ENCODE measurements at places on chromosomes 2 and 18.
A peak's percentile ranks its signal among the peaks of the same experiment; 100 is the strongest.

- DNase-seq, result peak; percentile 80
Observed at GRCh38 chr2:180124273-180125139, 117.4 kb upstream of the CWC22 start.

DNA sequence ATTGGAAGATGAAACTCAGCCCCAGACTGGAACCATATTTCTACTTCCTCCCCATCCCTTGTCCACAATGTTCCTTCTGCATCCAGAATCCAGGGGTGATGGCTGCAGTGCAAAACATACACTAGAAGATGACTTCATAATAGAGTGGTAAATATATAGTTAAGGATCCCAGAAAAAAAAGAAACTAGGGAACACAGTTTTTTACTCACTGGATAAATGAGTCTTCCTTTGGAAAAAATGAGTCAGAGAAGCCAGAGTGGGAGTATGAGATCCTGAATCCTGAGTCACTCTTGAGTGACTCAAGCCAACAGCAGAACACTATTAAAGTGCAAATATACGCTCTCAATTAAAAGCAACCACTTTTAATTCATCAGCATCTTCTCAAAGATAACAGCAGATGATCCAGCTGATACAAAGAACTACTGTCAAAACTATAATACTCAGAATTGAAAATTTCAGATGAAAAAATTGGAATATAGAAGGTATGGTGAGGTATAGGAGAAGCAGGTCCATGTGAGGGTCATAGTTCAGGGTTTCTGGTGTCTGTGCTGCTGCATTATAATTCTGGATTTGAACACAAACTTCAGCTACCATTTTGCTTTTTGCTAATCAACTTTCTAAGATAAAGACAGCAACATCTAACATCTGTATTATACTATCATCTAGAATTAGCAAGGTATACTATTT is 987.2 kb upstream of the CDH2 start:
- DNase-seq, result no peak

DNA sequence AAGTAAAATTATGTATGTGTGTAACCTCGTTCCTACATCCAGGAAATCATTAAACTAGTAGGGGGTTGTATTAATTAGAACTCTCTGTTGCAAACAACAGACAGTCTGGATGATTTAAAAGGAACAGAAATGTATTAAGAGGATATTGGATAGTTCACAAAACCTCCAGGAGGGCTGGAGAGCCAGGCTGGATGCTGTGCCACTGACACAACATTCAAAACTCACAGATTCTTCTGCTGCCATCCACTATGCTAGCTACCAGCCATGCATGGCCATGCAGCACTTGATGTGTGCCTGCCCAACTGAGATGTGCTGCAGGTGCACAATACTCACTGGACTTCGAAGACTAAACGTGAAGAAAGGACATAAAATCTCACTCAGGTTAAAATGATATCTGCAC is 48.2 kb upstream of the SH3RF3 start:
- no peak for DNase-seq

DNA sequence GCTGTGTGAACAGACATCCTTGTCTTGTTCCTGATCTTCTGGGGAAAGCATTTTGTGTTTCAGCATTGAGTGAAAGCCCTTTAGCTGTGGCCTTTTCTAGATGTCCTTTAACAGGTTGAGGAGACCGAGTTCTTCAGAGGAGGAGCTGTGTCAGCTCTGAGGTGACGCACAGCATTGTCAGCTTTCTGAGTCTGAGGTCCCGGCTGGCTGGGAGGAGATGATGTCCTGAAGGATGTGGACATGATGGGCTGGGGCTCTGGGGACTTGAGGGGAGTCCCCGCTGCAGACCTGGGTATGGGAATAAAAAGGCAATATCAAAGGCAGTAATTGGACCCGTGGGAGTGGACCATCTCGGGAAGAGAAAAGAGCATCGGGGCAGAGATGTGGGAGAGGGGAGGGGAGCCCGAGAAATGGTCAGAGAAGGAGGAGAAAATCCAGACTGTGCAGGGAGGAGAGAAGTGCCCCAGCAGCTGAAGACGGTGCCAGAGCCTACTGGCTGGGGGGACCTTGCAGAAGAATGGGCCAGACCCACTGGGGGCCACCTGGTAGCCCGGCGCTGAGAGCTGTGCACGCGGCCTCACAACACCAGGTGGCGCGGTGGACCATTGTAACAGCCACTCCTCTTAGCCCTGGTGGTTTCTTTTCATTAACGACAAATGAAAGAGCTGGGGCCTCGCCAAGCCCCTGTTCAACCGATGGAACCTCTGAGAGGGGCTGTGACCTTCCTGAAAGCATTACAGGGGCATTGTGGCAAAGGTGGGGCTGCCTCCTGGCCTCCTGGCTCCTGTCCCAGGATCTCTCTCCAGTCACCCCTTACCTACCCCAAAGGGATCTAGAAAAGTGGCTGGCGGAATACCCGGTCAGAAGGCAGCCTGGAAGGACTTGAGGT is 61.6 kb downstream of the ST3GAL5 start:
- DNase-seq, result peak; percentile 81

DNA sequence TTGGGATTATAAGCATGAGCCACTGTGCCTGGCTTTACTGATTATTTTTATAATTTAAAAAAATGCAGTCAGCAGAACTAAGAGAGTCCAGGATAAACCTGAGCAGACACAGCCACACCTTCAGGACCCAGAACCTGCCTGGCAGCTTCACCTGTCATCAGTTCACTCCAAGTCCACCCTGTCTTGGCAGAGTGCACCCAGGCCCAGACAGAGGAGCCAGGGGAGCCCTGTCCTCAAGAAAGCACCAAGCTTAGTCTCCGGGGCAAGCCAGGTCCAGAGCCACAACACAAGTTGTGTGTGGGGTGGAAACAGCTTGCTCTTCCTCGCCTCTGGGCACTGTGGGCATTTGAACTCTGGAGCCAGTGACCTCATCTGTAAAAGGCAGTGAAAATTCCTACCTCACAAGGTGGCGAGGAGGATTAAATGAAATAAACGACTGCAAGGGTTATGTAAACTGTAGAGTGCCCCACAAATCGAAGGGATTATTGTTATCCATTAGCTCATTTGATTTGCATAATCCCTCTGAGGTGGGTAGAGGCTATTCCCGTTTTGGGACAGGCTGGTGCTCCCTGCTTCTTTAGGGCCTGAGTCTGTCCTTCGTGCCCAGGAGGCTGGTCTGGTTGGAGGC is 24.7 kb downstream of the MYCN start:
- DNase-seq, result no peak

GRCh38 chr2:200089040-200089755 is 133.8 kb downstream of the MAIP1 start:
- no peak for DNase-seq

GRCh38 chr2:174964404-174964803 is 40.8 kb downstream of the CHN1 start:
- DNase-seq, result no peak

GRCh38 chr18:59141294-59142068 is 1.8 kb downstream of the SEC11C start:
- no peak for DNase-seq

- no peak for DNase-seq
Observed at GRCh38 chr2:50769406-50770181, 262.3 kb downstream of the NRXN1 start.

Measured in KBM-7 (cell line).